Stimulated activated CD4-positive, alpha-beta T cell treated with anti-CD3 and anti-CD28 coated beads, Interleukin-2, amount 100 ng/mL, for 48 hours (primary cell): ENCODE measurements at places on chromosomes 2 and 18.

GRCh38 chr2:203451011-203451410, 84.1 kb downstream of the RAPH1 start:
- no peak for DNase-seq

DNA sequence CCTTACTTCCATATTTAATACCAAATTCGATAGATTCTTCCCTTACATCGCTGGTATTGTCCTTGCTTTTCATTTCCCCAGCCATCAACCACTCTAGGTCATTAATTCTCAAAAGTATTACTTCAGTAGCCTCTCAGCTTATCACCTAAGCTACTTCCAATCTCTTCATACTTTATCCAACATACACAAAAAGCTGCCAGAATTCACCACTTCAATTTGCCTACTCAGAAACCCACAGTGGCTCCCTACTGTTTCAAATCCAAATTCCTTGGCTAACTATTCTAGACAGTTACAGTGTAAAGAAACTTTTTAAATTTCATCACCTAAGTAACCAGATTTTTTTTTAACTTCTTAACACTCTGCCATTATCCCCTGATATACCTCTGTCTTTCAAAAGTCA, 4.7 kb downstream of the SLC25A12 start:
- no peak for DNase-seq

DNA sequence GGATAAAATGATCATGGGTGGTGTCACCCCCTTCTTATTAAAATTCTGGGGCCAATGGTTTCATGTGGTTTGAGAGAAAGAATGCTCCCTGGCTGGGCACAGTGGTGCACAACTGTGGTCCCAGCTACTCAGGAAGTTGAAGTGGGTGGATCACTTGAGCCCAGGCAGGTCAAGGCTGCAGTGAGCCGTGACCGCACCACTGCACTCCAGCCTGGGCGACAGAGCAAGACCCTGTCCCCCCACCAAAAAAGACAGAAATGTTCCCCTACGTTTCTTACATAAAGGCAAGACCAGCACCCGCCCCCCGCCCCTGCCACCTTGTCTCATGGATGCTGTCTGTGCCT, 53.0 kb upstream of the ID2 start:
- no peak for DNase-seq

DNA sequence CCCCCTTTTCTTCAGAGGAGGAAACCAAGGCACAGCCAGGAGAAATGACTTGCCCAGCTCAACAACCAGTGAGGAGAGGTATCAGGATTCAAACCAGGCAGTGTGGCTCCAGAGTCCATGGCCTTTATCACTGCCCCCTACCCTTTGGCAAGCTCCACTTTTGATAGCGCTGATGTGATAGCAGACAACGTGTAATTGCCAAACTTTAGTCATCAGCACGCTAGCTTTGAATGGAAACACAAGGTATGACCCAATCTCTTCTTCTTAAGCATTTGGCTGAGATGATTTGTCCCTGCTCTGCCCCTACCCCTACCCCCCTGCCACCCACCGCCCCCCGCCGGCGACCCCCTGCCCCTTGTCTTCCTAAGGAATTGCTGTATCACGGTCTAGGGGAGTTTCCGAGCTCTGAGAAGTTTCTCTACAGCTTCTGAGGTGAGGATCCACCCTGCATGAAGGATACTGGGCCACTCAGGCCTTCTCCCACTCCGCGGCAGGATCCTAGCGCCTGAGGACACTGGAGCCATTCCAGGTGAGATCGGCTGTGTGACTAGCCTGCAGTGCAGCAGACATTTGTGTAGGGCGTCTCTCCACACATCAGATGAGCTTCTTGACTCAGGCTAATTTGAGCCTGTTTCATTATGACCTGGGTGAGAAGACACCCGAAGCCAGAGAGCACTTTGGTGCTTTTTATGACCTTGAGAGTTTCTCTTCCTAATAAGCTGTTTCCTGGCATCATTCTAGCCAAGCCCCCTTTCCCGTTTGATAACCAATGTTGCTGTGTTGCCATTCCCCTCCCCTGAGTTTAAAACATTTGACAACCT, 75.1 kb upstream of the MAP4K4 start:
- DNase-seq: peak; percentile 8

DNA sequence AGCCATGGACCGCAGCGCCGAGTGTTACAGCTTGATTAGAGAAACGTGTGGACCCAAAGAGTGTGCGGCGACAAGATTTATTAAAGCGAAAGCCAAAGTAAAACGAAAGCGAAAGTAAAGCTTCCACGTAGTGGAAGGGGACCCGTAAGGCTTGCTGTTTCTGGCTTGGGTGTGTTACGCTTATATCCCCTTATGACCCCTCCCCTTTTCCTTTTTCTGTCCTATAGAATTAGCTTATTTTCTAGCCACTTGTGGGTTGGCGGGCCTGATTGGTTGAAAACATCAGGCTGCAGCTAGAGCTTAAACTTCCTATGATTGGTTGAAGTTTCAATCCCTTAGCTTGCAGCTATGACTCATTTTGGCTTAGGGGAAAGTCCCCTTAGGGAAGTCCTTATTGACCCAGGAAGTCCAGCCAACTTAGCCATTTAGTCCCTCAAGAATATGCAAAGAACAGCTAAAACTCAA, 969.7 kb downstream of the DCDC2C start:
- DNase-seq: no peak

- DNase-seq: no peak
Measured at GRCh38 chr2:136362676-136363390, 244.9 kb upstream of the CXCR4 start.
